Nucleus accumbens (tissue), 56 donors: ENCODE measurements at places on chromosomes 16 and 17.

- DNase-seq: no peak
Measured at GRCh38 chr17:58091024-58091567, 7.9 kb downstream of the DYNLL2 start.

GRCh38 chr17:47717261-47717697, 15.8 kb upstream of the TBX21 start:
- DNase-seq: no peak

DNA sequence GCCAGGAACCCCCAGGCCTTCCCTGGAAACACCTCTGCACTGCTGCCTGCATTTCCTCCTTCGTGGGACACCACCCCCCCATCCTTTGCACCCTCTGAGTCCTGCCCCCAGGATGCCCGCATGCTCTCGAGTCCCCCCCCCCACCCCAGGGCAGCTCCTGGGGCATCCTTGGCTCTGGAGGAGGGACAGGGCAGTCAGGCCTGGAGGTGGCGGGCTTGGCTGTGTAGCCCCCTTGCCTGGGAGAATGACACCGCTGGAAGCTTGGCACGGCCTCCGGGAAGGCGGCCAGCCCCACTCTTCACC, 98.9 kb upstream of the GSE1 start:
- no peak for DNase-seq

GRCh38 chr17:76657505-76658241, 14.1 kb upstream of the ST6GALNAC1 start:
- no peak for DNase-seq

DNA sequence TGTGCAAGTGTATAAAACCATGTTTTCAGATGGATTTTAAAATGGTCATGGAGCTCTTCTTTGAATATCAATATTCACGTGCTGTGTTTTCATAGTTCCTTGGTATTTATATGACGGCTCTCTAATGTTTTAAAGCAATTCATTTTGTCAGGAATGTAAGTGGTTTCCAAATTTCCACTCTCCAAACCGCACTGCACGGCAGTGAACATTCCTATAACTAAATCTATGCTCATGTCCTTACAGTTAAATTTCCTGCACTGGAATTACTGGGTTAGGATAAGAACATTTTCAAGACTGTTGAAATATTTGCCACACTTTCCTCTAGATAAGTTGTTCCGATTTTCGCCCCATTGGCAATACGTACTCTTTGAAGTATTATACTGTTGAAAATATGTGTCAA, 398.9 kb downstream of the PMP22 start:
- DNase-seq: no peak

DNA sequence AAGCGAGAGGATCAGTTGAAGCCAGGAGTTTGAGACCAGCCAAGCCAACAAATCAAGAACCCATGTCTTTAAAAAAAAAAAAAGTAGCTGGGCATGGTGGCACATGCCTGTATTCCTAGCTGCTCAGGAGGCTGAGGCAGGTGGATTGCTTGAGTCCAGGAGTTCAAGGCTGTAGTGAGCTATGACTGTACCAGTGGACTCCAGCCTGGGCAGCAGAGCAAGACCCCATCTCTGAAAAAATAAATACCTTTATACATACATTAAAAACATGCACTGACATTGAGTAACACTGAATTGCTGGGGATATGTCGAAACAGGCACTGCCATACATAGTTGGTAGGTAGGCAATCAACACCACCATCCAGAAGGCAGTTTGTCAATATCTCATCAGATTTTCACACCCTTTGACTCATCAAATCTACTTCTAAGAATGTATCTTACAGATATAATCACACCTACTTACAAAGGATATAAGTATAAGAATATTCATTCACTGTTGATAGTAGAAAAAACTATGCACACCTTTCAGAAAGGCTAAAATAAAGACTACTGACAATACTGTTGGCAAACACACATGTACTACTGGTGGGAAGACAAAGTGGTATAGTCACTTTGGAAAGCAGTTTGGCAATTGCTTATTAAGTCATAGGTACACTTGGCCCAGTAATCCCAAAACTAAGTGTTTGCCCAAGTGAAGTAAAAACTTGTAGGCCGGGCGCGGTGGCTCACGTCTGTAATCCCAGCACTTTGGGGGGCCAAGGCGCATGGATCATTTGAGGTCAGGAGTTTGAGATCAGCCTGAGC, 6.4 kb upstream of the CEP20 start:
- no peak for DNase-seq

GRCh38 chr17:33055746-33056145, 64.1 kb downstream of the SPACA3 start:
- no peak for DNase-seq
